ENCODE measurements at places on chromosomes 4 and X.
A peak's percentile ranks its signal among the peaks of the same experiment; 100 is the strongest.

DNA sequence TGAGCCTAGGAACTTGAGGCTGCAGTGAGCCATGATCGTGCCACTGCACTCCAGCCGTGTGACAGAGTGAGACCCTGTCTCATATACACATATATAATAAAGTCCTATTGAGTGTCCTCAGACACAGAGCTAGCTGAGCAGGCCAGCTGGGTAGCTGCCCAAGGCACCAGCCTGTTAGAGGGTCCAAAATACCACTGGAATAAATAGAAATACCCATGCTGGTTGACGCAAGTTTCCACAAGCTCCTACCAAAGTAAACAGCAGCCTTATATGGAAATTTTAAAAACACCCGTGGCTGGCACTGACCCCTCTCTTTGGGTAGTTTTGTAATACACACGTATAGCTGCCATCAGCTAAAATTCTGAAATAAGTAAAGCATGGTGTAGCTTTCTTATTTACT is 348.6 kb downstream of the BCOR start:
- H3K4me1 ChIP-seq = peaks cover 6% of the 10 kb centered on the region
- H3K27me3 ChIP-seq = no peaks in the 10 kb centered on the region
- H3K36me3 ChIP-seq = no peaks in the 10 kb centered on the region
- H3K4me3 ChIP-seq = no peak overlapping the region
- DNase-seq = no peak
- no peak overlapping the region for H3K27ac ChIP-seq

DNA sequence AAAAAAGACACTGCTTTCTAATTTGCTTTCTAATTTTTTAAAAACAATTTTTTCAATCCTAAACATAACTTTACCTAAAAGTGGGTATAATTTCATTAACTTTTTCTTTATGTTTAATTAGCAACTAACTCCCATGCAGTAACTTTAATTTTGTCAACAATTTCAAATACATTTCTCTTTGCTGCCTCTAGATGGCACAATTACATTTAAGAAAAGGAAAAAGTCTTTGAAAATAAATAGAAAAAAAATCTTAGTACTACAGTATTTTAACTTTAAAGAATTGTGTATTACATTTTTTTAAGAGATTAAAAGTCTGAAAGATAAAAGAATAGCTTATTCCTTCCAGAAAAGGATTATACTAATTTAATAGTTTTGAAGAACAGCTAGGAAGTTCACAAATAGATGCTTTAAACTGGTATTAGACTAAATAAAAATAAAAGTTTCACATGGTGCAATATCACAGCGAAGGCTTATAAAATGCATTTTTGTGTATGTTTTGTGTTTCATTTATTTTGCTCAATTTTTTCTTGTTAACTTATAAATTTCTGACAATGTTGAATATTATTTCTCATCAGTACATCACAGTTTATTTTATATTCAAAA is 105.1 kb downstream of the ADGRA3 start:
- H3K4me1 ChIP-seq = no peaks in the 10 kb centered on the region
- no peaks in the 10 kb centered on the region for H3K36me3 ChIP-seq
- no peaks in the 10 kb centered on the region for H3K27me3 ChIP-seq
- no peak for DNase-seq
- no peak overlapping the region for H3K27ac ChIP-seq

DNA sequence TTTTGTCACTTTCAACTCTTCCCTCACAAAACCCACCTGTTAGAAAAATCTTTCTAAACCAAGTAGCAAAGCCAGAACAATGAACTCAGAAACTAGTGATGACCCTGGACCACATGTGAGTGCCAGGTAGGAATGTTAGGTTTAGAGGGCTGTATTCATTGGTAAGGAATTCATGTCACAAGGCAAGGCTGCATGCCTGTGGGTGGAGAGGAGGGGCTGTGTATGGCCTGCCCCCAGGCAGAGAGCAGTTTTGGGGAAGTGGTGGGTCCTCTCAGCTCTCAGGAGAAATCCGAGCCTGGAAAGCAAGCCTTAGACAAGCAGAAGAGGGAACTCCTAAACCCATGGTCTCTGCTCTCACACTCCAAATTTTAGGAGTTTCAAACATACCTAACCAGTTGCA is 2.4 kb downstream of the RNF175 start:
- DNase-seq = no peak
- no peak overlapping the region for H3K27ac ChIP-seq
- no peaks in the 10 kb centered on the region for H3K36me3 ChIP-seq
- no peaks in the 10 kb centered on the region for H3K4me1 ChIP-seq
- H3K27me3 ChIP-seq = peaks cover 43% of the 10 kb centered on the region
- H3K4me3 ChIP-seq = no peak overlapping the region

- H3K27ac ChIP-seq = no peak overlapping the region
- peaks cover 48% of the 10 kb centered on the region for H3K27me3 ChIP-seq
- DNase-seq = no peak
- no peak overlapping the region for H3K4me3 ChIP-seq
- H3K36me3 ChIP-seq = no peaks in the 10 kb centered on the region
- H3K4me1 ChIP-seq = no peaks in the 10 kb centered on the region
These were observed 7.4 kb downstream of the COL25A1 start for GRCh38 chr4:109295081-109295480.

DNA sequence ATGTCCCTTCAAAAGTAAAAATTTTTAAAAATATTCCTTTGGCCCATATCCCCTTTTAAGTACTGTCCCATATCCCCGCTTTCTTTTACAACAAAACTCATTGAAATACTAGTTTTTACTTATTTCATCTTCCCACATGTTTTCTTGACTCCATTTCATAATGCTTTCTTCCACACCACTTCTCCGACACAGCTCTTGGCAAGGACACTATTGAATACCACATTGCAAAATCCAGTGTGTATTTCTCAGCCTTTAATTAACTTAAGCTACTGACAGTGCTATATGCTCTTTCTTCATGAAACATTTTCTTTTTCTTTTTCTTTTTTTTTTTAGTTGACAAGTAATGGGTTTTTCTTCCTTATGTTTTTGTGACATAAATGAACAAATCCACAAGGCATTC is 28.8 kb downstream of the PRDM8 start:
- no peak for DNase-seq
- H3K27ac ChIP-seq = no peak overlapping the region
- no peaks in the 10 kb centered on the region for H3K36me3 ChIP-seq
- peaks cover 6% of the 10 kb centered on the region for H3K4me1 ChIP-seq
- H3K4me3 ChIP-seq = no peak overlapping the region
- peaks cover 28% of the 10 kb centered on the region for H3K27me3 ChIP-seq

DNA sequence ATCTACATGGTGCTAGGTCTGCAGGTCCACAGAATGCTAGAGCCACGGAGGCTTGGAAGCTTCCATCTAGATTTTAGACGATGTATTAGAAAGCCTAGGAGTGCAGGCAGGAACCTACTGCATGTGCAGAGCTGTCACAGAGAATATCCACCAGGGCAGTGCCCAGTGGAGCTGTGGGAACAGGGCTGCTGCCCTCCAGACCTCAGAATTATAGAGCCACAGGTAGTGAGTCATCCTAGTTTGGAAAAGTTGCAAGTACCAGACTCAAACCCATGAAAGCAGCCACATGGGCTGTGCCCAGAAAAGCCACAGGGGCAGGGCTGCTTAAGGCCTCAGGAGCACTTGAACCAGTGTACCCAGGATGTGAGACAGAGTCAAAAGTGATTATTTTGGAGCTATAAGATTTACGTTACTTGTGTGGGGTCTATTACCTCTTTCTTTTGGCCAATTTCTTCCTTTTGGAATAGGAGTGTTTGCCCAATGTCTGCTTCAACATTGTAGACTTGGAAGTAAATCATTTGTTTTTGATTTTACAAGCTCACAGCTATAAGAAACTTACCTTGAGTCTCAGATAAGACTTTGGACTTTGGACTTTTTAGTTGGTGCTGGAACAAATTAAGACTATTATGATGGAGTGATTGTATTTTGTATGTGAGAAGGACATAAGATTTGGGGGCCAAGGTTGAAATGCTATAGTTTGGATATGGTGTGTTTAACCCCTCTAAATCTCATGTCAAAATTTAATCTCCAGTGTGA is 143.5 kb upstream of the CHRDL1 start:
- no peak for DNase-seq
- no peak overlapping the region for H3K4me3 ChIP-seq
- H3K36me3 ChIP-seq = no peaks in the 10 kb centered on the region
- peaks cover 17% of the 10 kb centered on the region for H3K27me3 ChIP-seq
- H3K27ac ChIP-seq = no peak overlapping the region

GRCh38 chr4:94446386-94446785 is 5.4 kb upstream of the PDLIM5 start:
- no peak overlapping the region for H3K27ac ChIP-seq
- no peaks in the 10 kb centered on the region for H3K36me3 ChIP-seq
- no peak overlapping the region for H3K4me3 ChIP-seq
- DNase-seq = no peak
- no peaks in the 10 kb centered on the region for H3K4me1 ChIP-seq
- peaks cover 16% of the 10 kb centered on the region for H3K27me3 ChIP-seq

GRCh38 chrX:30610026-30610425 is 32.5 kb upstream of the TASL start:
- DNase-seq = no peak
- H3K4me3 ChIP-seq = no peak overlapping the region
- H3K4me1 ChIP-seq = no peaks in the 10 kb centered on the region
- H3K27ac ChIP-seq = no peak overlapping the region

DNA sequence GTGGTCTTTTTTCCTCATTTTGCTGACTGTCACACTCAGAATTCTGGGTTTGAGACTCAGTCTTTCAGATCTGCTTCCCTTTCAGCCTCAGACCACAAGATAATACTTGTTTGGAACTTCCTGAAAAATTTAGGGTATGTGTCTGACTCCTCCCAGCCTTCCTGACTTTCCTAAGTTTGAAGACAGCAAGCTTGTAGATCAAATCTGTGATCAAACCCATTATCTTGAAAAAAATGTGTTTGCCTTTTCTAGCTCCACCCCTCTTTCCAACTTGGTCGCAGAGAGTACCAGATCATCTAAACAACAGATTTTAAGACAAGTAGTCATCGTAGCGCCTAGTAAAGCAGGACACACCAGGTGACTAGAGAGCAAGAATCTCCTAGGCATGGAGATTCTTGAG is 9.9 kb downstream of the BCAP31 start:
- H3K27ac ChIP-seq = no peak overlapping the region
- no peak overlapping the region for H3K4me3 ChIP-seq
- peaks cover 3% of the 10 kb centered on the region for H3K4me1 ChIP-seq
- H3K36me3 ChIP-seq = peaks cover 56% of the 10 kb centered on the region

- H3K27ac ChIP-seq = no peak overlapping the region
- H3K27me3 ChIP-seq = no peaks in the 10 kb centered on the region
- DNase-seq = no peak
- H3K4me1 ChIP-seq = peaks cover 5% of the 10 kb centered on the region
- H3K36me3 ChIP-seq = no peaks in the 10 kb centered on the region
These were observed 304 bp upstream of the SPIN2A start for GRCh38 chrX:57137501-57137900.

DNA sequence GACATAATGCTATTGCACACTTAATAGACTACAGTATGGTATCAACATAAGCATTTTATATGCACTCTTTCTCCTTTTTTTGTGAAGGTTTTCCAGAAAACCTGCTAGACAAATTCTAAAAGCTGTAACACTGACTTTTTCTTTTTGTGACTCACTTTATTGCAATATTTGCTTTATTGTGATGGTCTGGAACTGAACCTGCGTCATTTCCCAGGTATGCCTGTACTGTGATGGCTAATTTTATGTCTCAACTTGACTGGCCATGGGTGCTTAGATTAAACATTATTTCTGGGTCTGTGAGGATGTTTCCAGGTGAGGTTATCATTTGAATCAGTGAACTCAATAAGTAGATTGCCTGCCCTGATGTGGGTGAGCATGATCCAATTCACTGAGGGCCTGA is 35.5 kb upstream of the LAMP2 start:
- H3K27me3 ChIP-seq = no peaks in the 10 kb centered on the region
- DNase-seq = no peak
- no peaks in the 10 kb centered on the region for H3K4me1 ChIP-seq
- H3K27ac ChIP-seq = no peak overlapping the region
- H3K36me3 ChIP-seq = no peaks in the 10 kb centered on the region

DNA sequence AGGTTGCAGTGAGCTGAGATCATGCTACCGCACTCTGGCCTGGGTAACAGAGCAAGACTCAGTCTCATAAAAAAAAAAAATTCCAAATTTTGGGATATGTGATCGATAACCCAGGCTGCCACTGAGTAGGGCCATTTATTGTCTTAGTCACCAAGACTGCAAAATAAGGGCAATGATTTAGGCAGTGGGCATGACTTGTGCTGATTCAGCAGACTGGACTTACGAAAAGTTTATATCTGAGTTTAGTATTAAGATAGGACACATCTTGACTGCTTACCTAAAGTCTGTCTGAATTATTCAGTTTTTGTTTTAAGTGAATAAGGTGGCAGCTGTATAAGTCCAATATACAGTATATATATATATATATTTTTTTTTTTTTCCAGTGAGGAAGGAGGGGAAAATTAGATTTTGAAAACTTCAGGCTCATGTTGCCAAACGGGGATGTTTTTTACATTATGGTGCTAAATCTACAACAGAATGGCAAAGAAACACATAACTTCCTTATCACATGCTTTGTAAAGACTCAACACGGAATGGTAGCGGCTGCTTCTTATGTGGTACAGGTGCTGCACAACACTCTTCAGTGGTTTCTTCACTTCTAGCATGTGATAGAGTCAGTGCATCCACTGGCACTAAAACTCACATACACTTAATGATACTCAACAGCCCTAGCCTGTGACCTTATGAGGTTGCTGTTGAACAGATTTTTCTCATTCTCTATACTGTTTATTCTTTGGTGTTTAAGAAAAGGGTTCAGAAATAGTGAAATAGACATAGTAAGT is 6.5 kb downstream of the TEX13D start:
- H3K27me3 ChIP-seq = no peaks in the 10 kb centered on the region
- peaks cover 9% of the 10 kb centered on the region for H3K36me3 ChIP-seq
- H3K4me1 ChIP-seq = peaks cover 48% of the 10 kb centered on the region
- peak; percentile 40 for DNase-seq
- H3K4me3 ChIP-seq = peak overlapping the region; percentile 54

- peak overlapping the region; percentile 5 for H3K27ac ChIP-seq
- no peaks in the 10 kb centered on the region for H3K36me3 ChIP-seq
- no peak for DNase-seq
These were observed 325.3 kb upstream of the RASGEF1B start for GRCh38 chr4:81796790-81797528.

DNA sequence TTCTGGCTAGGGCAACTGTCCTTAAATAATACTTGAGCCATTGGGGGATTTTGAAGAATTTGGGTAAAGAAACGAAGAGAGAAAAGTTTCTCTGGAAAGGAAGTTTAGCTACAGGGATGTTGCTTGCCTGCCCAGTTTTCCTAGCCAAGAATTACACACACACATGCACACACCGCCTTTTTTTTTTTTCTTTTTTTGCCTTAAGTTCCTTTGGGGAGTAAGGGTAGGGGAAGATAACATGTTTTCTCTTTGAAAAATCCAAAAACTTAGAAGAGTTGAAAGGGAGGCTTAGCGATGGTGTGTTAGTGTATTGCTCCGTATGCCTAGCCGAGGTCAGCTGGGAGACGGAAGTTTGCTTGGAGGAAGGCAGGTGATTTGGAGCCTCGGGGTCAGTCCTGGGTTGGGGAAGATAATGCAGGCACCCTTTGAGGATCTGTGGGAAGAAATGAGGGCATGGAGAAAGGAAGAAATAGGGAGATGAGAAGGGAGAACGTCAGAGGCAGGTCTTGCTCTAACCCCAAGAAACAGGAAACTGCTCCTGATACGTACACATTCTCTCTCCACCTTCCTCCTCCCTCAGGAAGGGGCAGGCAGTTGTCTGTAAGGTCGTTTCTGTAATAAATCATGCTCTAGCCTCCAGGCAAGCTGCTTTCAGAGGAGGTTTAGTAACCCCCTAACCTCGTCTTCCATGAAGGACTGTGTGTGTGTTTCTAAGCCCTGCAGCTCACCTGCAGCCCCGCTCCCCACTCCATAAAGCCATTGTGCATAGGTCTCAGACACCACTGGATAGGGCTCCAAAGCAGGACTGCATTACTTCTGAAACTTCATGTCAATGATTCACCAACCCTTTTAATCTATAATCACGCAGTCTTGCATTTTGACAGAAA is 10.5 kb downstream of the KLF3 start:
- peak overlapping the region; percentile 98 for H3K27ac ChIP-seq
- DNase-seq = no peak
- H3K4me1 ChIP-seq = peaks cover 75% of the 10 kb centered on the region
- H3K27me3 ChIP-seq = no peaks in the 10 kb centered on the region
- peak overlapping the region; percentile 55 for H3K4me3 ChIP-seq
- peaks cover 57% of the 10 kb centered on the region for H3K36me3 ChIP-seq
